ENCODE measurements at places on chromosomes 16 and 17.
A peak's percentile ranks its signal among the peaks of the same experiment; 100 is the strongest.

DNA sequence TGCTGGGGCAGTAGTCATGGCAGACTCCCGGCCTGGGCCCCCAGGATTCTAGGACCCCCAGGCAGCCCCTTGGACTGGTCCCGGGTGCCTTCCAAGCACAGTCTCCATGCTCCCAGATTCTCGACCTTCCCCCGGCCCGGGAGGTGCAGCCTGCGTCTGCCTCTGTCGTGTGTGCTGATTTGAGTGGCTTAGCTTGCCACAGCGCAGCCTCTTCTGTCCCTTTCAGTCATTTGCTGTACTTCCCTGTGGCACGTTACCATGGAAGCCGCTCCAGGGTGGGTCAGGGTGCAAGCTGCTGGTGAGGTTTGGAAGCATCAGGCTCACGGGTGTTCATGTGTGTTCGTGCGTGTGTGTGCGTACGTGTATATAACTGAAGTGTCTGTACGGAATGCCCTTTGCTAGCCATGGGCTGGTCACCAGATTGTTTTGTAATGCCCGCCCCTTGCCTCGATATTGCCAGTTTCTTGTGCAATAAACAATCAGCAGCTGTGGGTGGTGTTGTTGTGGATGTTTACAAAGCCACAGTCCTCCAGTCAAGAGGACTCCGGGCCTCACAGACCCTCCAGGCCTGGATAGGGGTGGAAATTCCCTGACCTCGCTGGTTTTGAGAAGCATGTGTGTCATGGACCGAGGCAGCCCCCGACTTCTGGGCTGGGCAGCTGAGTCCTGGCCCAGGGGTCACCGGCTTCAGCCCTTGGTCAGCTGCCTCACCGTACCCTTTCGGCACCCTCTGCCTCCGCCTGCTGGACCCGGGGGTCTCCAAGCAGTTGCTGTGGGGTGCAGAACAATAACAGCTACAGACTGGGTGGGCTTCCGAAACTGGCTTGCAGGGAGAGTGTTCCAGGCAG is 9.7 kb upstream of the CLEC18A start:
- DNase-seq: no peak

GRCh38 chr17:59800530-59800942 is 92.2 kb downstream of the TUBD1 start:
- DNase-seq: no peak

- no peak for DNase-seq
Observed at GRCh38 chr17:65609749-65610148, 48.3 kb upstream of the AXIN2 start.

- DNase-seq: no peak
Observed at GRCh38 chr17:57352665-57353175, 96.4 kb downstream of the MSI2 start.

GRCh38 chr16:20740007-20740883 is 1.4 kb downstream of the THUMPD1 start:
- DNase-seq: no peak

GRCh38 chr16:12573730-12574383 is 229.8 kb downstream of the CPPED1 start:
- DNase-seq: peak; percentile 18

DNA sequence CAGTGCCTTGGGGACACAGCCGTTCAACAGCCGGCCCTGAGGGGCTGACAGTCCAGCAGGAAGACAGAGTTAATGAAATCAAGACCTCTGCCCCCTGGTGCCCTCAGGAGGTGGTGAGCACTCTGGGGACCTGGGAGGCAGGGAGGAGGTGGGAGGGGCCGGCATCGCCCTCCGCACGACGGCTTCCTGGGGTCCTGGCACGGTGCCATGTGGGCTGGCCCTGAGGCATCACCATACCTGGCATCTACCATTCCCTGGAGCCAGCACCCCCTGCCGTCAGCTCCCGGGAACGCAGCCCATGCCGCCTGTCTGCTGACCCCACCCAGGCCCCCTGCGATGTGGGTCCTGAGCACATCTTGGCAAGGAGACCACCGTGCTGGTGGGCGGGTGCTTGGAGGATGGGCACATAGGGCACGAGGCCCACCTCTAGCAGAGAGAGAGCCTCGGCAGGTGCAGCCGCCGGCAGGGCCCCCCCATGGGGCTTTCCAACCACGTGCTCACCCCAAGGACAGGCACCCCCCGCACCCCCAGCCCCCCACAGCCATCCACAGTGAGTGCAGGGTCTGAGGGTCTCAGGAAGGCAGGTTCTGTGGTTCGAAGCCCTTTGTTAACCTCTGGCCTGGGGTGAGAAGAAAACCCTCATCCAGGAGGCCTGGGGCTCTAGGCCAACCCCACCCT is 52.5 kb downstream of the ZFPM1 start:
- no peak for DNase-seq

DNA sequence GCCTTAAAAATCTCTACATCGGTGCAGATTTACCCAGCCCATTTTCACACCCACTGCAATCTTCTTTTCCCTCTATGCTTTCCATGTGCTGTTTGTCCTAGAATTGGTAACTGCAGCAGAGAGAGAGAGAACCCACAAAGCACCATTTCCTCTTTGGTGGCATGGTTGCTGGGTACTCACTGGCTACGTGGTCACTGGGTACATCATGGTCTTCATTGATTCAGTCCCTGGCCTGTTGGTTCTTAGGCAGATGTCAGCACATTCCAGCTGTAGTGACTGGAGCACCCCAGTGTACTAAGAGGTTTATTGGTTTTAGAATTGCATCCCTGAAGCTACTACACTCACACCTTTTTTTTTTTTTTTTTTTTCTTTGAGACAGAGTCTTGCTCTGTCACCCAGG is 156.1 kb upstream of the CACNG5 start:
- no peak for DNase-seq

DNA sequence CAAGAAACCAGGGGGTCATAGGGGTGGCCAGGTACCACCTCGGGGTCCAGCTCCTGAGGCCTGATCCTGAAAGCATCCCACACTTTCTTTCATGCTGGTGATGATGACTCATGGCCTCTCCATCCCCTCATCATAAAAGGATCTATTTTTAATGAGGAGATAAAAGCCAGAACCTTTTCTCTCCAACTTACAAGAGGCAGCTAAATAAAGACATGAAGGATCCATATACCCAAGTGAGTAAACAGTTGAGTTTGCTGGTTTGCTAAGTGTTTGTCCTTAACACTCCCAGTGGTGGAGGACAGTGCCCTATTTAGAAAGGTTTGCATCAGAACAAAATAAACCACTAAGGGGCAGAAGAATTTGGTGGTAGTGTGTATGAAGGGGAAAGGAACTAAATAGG is 383.8 kb downstream of the GRIN2A start:
- no peak for DNase-seq

DNA sequence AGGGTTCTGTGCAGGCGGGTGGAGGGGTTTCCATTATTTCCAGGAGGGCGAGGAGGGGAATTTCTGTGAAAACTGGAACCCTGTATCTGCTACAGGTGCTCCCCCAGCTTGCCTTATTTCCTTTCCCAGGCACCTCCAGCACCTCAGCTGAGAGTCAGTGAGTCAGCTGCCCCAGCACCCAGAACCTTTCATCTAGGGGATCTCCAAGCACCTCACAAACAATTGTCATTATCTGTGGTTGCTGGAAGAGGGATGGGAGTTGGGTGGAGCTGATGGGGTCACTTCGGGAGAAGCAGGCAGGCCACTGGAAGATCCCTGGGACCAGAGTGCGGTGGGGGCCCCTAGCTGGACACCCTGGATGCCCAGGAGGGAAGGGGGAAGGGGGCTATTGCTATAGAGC is 10.0 kb upstream of the CLUH start:
- DNase-seq: no peak

DNA sequence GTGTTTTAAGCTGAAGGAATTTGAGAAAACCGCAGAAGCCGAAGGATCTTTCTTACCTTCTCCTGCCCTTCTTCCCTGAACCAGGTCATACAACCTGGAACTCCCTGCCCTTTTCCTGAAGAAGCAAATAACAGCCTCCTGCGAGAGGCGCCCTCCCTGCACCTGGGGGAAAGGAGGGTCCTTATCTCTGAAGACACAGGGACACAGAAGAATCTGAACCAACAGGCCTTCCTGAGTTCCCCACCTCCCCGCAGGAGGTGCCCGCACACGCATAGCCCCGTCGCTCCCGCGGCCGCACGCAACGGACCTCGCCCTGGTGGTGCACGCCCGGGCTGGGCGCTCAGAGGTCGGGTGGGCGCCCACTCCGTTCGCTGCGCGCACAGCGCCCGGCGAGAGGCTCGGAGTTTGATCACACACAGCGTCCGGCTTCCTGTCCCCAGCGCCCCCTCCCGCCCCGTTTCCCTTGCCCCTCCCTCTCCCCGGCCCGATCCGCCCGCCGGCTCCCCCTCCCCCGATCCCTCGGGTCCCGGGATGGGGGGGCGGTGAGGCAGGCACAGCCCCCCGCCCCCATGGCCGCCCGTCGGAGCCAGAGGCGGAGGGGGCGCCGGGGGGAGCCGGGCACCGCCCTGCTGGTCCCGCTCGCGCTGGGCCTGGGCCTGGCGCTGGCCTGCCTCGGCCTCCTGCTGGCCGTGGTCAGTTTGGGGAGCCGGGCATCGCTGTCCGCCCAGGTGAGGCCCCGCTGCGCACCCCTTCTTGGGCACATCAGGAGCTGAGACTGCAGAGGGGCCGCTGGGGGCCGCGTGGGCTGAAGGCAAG is at the start of gene TNFSF12:
Gene TNFSF12 (plus strand): TSS at position 474 of the 816 bp plus-strand sequence. CDS start 96 bp downstream, at position 570.
- no peak for DNase-seq

GRCh38 chr17:34370997-34371395 is 8.0 kb upstream of the CCL1 start:
- DNase-seq: no peak

DNA sequence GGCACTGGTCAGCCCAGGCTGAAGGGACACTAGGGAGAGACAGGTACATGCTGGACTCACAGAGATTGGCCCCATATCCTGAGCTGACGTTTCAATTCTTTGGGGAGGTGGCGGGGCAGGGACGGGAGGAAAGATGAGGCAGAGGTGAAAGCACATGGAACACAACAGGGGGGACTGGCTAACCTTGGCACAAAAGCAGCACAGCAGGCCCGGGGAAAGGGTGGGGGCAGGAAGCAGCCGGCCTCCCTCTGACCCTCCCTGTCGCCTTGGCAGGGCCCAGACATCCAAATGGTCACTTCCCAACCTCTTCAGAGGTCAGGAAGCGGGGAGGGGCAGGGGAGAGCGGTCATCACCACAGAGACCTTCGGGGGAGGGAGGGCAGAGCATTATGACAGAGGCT is 6.6 kb downstream of the VAT1 start:
- no peak for DNase-seq

GRCh38 chr17:33115366-33115765 is 123.7 kb downstream of the SPACA3 start:
- DNase-seq: no peak

DNA sequence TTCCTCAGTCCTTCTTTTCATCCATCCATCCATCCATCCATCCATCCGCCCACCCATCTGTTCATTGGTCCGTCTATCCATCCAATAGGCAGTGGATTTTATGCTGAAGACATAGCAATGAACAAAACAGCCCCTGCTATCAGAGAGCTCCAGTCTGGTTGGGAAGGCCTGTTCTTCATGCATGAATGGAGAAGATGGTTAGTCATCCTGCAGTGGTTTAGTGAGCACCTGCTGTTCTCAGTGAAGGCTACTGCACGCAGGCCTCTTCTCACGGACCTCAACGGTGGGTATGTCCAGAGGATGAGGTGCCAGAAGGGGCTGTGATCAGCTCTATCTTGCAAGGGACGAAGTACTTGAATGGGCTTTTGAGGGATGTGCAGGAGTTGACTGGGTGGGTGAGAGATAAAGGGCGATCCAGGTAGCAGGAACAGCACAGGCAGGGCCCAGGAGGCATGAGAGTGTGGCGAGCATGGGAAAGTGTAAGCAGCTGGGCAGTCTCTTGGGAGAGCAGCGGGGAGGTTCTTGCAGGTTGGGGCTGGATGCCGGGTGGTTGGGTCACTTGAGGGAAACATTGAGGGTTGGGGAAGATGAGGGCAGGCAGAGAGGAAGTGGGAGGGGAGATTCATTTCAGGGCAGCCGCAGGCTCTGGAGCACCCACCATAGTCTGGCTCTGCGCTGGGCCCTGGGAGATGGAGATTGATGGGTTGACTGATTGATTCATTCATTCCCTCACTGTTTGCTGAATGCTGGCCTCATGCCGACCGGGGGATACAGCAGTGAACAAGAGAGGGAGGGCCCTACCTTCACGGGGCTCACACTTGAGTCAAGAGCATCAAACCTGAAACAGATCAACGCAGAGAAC is 115.0 kb upstream of the CIBAR2 start:
- DNase-seq: no peak

DNA sequence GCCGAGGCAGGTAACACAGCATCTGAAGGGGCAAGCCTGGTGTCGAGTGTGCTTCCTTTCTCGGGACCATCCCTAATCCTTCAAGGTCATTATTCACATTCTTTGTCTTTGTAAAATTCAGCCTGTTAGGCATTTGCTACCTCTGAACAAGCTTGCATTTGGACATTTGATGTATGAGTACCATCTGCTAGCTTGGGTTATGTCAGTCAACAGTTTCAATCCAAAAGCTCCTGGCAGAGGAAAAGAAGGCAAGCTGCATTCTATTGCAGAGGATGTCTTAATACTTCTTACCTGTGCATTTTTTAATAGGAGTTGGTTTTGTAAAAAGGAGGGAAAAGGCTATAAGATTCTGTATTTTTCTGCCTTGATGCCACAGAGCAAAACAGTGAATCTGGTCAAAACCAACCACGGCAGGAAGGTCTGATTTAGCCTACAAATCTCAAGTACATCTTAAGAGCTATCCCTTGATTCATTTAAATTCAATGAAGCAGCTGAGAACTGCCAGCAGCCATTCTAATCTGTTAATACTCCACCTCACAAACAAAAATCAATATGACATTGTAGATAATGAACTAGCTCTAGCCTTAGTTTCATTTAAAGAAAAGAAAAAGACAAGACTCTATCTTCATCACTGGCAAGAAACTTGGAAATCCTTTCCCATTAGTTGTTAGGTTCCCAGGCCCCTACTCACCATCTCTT is 39.0 kb downstream of the TEX2 start:
- DNase-seq: no peak

- no peak for DNase-seq
Observed at GRCh38 chr16:81514041-81514559, 69.5 kb downstream of the CMIP start.

GRCh38 chr17:18858567-18859245 is 775 bp downstream of the PRPSAP2 start:
- DNase-seq: no peak

- DNase-seq: no peak
Observed at GRCh38 chr17:16026895-16027294, 27.3 kb downstream of the TTC19 start.

GRCh38 chr16:64540434-64540833 is 581.4 kb downstream of the CDH11 start:
- no peak for DNase-seq

DNA sequence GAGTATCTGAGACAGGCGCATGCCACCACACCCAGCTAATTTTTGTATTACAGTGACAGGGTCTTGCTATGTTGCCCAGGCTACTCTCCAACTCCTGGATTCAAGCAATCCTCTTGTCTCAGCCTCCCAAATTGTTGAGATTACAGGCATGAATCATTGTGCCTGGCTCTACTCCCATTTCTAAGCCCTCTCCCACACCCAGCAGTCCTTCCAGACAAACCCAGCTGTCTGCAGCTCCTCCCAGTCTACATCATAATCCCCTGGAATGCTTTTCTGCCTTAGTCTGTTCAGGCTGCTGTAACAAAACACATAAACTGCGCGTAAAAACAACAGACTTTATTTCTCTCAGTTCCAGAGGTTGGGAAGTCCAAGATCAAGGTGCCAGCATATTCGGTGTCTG is 144.5 kb downstream of the GRIN2A start:
- no peak for DNase-seq

GRCh38 chr16:66002601-66003000 is 363.9 kb upstream of the CDH5 start:
- DNase-seq: no peak

All from iPS DF 6.9 (cell line).